Stimulated activated CD4-positive, alpha-beta T cell treated with anti-CD3 and anti-CD28 coated beads, Interleukin-1b, Interleukin-23, amount 100 ng/mL, for 1 hour (primary cell): ENCODE measurements at places on chromosomes 6 and 20.

DNA sequence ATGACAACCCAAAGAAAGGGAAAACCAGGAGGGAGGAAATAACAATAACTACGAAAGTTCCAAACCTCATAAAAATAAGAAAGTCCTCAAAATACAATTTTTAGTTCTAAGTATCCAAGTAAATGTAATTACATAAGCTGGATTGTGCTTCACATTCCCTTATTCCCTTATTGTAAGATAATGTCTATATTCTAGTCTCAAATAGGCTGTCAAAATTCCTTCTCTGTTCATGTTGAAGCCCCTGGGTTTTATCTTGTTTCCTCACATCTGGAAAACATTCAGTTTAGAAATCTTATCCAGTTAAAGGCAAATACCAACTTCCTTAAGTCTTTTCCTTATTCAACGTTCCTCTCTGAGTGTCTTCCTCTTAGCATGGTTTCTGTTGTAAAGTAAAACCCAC is 282.3 kb downstream of the CD109 start:
- no peak for DNase-seq

GRCh38 chr20:30593572-30593971 is 663.9 kb upstream of the DEFB115 start:
- DNase-seq, result no peak

DNA sequence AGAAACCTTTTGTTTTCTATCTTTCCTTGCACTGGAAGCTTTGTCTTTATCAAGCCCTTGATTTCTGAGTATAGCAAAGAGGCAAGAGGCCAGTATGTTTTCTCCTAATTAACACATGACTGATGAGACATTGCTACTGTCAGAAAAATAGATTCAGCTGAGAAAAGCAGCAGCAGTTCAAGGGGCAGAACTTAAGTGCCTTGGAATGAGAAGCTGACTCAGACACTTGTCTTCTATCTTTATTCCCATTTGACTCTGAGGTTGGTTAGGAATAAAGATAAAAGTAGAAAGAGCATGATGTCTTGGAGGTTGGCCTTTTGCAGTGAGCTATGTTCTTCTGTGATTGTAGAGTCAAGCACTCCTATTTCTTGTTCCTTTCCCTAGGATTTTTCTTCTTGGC is 79.1 kb upstream of the MAN1A1 start:
- DNase-seq, result no peak

GRCh38 chr6:33957892-33958525 is 154.2 kb upstream of the MLN start:
- DNase-seq, result no peak

GRCh38 chr20:64039293-64040160 is 3.5 kb downstream of the C20orf204 start:
- DNase-seq, result no peak

DNA sequence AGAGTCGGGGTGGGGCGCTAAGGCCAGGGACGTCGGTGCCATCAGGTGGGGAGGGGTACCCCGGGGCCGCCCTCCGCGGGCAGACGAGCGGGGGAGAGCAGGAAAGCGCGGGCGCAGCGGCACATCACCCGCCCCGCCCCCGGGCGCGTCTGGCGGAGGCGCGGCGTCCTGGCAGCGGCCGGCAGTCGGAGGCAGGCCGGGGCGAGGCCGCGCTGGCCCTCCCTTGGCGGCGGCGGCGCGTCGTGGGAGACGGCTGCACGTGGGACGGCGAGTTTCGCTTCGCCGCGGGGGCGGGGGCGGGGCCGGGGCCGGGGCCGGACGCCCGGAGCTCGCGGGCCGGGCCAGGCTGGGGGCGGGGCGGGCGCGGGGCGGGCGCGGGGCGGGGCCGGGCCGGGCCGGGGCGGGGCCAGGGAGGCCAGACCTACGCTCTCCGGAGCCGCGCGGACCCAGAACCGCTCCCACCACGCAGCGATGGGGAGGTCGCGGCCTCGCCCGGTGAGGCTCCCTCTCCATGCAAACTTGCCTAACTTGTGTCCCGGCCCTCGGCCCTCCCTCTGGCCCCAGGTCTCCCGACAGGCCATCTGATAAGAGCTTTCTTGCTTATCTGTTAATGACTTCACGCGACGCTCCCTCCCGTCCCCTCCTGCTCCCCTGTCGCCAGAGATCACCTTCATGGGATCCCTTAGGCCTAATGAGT is 12.5 kb downstream of the ITPR3 start:
- peak; percentile 12 for DNase-seq

GRCh38 chr6:88163616-88164015 is 2.5 kb downstream of the CNR1 start:
- no peak for DNase-seq

- no peak for DNase-seq
These were observed 14.0 kb downstream of the GMDS start for GRCh38 chr6:2231438-2231837.

DNA sequence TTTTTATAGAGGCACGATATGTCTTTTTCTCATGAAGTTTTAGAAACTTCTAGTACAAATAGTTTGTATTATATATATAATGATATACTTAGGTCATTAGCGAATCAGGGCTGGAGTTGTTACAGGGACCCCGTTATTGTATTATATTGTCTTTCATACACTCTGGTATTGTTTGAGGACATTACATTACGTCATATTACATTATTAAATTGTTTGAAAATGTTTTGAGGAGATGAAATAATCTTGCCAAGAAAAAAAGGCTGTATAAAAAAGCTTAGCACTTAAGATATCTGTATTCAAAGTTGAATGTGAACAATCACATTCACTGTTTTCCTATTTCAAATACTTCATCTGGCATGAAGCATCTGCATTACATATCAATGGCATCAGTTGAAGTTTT is 239.6 kb upstream of the ASCC3 start:
- DNase-seq, result no peak

DNA sequence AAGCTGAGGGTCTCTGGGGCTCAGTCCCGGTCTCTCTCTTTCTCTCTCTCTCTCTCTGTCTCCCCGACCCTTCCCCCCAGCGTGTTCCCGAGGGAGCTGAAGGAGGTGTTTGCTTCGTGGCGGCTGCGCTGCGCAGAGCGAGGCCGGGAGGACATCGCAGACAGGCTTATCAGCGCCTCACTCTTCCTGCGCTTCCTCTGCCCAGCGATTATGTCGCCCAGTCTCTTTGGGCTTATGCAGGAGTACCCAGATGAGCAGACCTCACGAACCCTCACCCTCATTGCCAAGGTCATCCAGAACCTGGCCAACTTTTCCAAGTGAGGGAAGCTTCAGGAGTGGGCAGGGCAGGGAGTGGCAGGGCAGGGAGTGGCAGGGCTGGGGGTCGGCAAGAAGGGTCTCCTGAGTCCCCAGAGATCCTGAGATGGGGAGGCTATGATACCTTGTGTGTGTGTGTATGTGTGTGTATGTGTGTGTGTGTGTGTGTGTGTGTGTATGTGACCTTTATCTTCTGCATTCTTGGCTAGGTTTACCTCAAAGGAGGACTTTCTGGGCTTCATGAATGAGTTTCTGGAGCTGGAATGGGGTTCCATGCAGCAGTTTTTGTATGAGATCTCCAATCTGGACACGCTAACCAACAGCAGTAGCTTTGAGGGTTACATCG is 13.6 kb upstream of the ZBTB9 start:
- no peak for DNase-seq

DNA sequence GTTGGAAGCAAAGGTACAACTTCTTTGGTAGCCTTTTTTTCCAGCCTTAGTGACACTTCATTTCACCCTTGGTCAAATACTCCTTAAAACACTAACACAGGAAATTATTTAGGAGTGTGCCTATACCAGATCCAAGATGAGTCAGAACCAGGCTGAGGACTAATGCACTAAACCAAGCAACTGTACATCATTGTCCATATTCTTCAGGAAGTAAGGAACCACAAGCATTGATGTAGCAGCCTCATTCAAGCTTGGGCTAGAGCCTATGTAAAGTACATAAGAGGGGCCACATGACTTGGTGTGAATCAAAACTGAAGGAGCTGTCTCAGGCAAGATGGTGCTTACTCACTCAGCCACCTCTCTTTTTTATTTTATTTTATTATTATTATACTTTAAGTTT is 20.7 kb upstream of the ADGB start:
- no peak for DNase-seq

- no peak for DNase-seq
These were observed 121.1 kb downstream of the FOXA2 start for GRCh38 chr20:22462975-22463914.

GRCh38 chr20:57493091-57493615 is 31.8 kb downstream of the CTCFL start:
- no peak for DNase-seq

DNA sequence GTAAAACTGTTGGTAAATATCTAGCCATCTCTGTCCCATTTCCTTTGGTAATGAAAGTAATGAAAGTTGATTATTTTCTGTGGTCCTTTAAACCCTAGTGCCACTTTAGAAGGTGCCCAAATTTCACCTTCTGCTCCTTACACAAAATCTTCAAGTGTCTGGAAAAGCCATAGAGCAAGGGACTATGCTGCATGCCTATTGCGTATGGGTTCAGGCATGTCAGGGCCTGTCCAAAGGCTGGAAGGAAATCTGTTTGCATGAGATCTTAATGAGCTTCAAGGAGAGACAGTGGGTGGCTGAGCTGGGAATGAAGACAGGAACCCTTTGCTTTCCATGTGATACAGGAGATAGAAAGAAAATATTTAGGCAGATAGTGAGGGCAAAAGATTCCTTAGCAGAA is 66.6 kb upstream of the CCN6 start:
- no peak for DNase-seq

- DNase-seq, result no peak
These were observed 769.9 kb downstream of the QKI start for GRCh38 chr6:164184410-164184809.

DNA sequence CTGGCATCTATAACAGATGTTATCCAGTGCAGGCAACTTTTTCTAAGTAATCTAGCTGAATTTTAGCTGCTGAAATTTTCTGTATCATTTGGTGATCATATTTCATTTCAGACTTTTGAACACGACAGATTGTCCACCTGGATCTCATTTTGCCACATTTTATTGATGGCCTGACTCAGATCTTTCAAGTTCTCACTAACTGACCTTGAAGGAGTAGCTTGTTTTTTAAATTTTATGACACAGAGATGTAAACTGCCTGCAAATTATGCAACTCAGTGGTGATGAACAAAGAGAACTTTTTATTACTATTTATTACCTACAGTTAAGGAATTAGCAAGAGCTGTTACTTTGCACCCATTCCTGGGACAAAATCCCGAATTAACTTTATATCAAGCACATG is 366.4 kb downstream of the PAX1 start:
- DNase-seq, result no peak

DNA sequence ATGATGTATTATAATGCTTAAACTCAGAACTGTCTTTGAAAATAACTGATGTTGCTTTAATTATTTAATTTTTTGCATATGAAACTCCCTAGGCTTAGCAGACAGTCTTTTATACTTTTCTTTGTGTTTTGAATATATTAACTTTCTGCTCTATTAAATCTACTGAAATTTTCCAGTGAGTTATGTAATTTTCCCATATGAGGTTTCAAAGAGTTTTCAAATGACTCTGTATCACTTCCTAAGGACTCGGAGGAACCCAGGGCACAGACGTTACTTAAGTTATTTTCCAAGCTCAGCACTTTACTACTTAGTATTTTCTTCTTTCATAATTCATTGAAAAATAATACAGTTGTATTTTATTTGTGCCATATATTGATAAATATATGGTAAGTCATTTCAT is 122.6 kb downstream of the HS3ST5 start:
- DNase-seq, result no peak

GRCh38 chr6:131640100-131640499 is 3.0 kb downstream of the ENPP3 start:
- DNase-seq, result no peak

GRCh38 chr20:8331740-8332412 is 199.8 kb downstream of the PLCB1 start:
- no peak for DNase-seq

DNA sequence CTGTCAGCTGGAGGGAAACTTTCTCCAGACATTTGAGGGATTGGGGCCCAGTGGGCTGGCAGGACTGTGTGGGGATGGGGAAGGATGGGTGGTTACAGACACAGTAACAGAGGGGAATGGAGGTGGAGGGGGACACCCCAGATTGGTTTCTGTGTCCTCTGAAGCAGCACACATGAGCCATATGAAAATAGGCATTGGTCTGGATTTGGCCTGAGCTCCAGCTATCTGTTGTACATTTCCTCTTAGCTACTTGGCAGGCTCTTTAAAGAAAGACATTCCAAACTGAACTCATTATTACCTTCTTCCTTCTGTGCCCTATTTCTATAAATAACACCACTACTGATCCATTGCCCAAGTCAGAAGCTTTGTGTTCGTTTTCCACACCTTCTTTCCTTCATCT is 72.0 kb upstream of the PRL start:
- no peak for DNase-seq

- no peak for DNase-seq
These were observed 17.5 kb downstream of the SLC52A3 start for GRCh38 chr20:750801-751200.

DNA sequence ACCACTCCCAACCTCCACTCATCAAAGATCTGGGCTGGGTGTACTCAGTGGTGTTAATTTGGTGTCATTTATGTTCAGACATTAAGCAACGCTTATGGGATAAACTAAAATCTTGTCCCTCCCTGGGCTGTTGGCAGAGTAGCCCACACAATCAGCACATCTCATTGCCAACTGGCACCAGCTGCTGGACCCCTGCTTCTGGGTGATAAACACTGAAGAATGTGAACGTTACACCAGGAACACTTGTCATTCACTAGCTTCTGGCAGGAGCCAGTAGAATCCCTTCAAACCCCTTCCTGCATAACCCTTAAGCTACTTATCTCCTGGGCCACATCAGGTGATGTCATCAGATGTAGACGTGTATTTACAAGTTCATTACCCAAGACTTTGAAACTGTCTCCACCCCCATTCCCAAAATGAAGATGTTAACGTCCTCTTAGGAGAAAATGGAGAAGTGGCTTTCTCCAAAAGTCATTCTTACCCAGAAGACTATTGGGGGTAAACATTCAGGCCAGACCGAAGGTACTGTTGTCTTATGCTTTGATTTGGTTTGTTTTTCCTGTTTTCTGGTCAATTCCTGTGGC is 107.8 kb upstream of the CD93 start:
- DNase-seq, result no peak

GRCh38 chr6:165685302-165685701 is 22.3 kb upstream of the PDE10A start:
- no peak for DNase-seq

GRCh38 chr6:89858041-89858440 is 28.4 kb downstream of the CASP8AP2 start:
- DNase-seq, result no peak

GRCh38 chr20:47984437-47984836 is 199.2 kb upstream of the SULF2 start:
- no peak for DNase-seq

DNA sequence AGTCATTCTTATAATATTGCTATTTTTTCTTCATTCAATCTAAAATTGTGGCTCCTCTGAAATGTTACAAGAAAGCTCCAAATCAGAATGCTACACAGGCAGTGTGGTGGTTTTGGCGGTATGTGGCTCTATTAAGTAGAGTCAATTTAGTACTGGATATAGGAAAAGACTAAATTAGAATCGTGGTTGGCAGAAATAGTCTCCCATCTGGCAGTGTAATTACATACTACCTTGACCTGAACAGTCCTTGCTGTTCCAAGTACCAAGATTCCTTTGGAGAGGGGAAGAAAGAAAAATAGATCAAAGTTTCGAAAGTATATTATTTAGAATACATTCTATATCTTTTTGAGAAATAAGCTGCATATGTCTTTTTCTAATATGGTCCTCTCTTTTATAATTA is 78.2 kb downstream of the C6orf118 start:
- no peak for DNase-seq
